ENCODE measurements at places on chromosomes 2 and 18.

GRCh38 chr2:37300578-37300977 is 24.1 kb downstream of the PRKD3 start:
- DNase-seq = no peak

DNA sequence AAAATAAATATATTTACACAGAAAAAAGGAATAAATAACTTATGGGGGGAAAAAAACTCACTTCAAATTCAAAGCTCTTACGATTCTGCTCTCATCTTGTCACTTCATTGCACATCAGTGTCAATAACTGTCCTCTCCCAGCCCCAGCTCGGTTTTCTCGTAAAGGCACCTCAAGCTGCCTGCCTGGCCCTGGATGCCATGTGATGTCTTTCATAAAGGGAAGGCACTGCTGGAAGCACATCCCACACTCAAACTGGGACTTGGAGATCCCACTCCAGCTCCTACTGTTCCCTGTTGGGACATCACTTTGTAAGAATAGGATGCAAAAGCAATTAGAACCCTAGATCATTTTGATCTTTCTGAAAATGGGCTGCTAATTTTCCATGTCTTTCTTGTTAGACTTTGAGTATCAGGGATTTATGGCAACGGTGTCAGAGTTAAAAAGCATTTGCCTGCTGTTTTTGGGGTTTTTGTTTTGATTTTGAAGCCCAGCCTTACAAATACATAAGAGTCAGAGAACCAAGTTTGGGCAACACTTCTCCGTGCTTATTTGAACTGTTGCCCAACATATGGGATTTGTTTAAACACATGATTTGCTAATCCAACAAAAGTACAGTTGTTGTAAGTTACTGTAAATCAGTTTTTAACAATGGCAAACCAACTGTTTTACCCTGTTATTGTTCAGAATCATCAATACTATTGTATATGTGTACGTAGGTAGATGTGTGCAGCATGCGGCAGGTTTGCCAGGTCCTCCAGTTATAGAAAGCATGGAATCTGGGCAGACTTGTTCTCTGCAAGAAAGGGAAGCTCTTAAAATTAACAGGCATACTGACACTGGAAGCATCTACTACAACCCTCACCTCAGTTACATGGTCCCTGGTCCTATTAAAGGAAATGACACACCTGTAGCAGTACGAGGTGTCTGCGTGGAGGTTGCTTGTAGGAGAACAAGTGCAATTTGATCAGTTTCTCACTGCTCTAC is 20.6 kb downstream of the SERTAD2 start:
- no peak for DNase-seq

DNA sequence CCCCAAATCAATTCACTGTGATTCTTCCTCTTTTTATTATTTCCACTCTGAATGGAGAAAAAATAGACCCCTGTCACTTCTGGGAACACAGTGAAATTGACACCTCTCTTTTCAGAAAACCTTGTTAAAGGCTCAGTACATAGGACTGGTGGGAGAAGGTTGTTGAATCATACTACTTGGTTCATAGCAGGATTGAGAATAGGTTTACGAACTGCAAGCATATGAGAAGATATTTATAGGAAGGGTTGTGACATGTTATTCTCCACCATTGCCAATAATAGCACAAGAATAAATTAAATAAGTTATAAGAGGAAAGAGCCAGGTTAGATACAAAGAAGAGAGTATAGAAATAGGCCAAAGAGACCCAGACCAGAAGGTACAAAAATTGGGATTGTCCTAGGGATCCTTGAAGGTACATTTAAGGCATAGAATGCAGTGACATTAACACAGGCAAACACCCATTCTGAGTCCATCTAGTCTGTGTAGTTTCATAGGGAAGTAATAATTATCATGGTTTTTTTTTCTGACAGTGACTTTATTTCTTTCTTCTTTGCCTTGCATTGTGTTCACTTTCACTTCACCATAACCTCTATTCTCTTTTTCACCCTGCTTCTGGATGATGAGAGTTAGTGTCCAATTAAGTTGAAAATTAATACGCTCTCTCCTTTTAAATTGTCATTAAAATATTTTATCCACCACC is 21.8 kb upstream of the SERPINE2 start:
- no peak for DNase-seq

GRCh38 chr2:184765112-184765895 is 167.0 kb downstream of the ZNF804A start:
- DNase-seq = no peak

DNA sequence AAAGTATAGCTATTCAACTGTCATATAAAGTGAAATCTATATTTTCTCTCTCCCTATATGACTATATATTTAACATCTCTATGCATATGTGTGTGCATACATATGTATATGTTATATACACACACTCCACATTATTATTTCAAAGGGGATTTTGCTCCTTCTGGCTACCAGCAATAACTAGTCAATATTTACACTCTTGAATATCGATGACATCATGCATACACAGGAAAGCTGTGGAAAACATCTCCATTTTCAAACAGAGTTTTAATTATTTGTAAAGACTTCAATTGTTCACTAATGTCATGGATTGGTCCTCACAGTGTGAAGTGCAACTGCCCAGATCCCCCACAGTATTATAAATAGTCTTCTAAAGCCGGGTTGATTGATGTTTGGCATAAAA is 195.9 kb upstream of the TCF4 start:
- no peak for DNase-seq

DNA sequence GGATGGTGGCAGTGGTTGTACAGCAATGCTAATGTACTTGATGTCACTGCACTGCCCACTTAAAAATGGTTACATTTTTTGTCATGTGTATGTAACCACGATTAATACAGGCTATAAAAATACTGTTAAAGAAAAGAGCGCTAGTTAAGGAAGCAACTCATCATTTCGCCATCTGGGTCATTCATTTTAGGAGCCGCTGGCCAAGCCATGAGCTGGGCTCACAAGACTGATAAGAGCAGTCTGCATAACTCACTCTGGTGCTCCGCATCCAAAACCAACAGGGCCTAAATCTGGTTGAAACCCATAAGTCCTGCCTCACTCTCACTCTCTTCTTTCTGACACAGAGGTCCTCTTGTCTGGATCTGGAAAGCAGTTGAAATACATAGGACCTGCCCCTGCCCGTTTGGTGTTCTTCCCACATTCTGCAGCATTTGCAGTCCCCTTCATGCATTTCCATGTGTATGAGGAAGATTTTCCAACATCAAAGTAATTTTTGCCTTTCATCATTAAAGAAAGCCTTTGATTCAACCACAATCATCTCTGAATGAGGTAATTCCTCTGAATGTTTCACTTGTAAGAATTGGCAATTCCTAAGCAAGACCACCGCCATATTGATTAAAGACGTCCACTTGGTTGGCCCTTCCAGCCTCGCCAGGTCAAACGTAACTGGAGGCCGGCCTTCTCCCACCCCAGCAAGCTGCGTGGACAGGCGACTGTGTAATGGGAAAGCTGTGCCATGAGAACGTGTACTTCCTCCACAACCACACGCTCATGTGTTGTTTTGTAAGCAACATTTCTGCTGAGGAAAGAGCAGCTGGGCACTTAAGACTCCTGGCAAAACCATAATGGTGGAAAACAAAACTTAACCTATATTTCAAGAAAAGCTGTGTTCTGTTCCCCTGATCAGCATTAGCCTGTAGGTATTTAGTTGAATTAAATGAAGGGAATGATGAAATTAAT is 112.2 kb downstream of the VAPA start:
- DNase-seq = no peak

GRCh38 chr18:32847691-32848090 is 74.9 kb upstream of the KLHL14 start:
- DNase-seq = no peak

DNA sequence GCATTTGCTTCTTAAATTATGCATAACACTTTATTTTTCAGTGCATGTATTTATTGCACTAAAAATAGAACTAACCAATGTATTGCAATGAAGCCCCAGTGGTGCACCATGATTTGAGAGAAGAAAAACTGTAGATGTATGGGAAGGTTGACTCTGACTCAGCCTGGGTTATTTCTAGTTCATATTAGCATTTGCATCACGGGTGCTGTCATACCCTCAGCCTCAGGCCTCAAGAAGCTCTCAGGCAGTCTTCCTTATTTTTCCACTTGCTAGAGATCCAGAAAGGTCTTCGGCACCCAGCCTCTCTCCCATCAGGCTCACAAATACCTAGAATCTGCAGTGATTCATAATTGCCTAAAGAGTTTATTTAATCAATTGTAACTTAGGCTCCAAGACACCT is 148.0 kb downstream of the DNER start:
- DNase-seq = no peak

- no peak for DNase-seq
Observed at GRCh38 chr18:45828917-45829811, 3.7 kb downstream of the SIGLEC15 start.

- DNase-seq = no peak
Observed at GRCh38 chr2:202510911-202511310, 123.9 kb upstream of the FAM117B start.

GRCh38 chr2:238127165-238128060 is 11.1 kb upstream of the KLHL30 start:
- no peak for DNase-seq

DNA sequence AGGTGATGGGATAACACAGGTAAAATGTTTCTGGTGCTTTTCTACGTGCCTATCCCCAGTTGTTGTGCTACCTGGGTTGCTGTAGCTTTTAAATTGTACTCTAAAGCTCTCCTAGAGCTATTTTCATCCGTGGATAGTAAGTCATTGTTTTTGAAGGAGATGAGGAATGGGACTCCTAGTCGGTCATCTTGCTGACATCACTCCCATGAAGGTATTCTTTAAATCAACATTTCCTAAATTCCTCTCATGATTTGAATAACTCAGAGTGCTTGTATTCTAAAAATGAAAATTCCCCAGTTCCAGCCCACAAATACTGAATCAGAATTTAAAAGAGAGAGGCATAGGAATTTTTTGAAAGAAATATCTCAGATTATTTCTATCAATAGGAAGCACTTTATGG is 44.3 kb downstream of the CCDC148 start:
- no peak for DNase-seq

- no peak for DNase-seq
Observed at GRCh38 chr18:48334845-48335244, 74.3 kb downstream of the ZBTB7C start.

DNA sequence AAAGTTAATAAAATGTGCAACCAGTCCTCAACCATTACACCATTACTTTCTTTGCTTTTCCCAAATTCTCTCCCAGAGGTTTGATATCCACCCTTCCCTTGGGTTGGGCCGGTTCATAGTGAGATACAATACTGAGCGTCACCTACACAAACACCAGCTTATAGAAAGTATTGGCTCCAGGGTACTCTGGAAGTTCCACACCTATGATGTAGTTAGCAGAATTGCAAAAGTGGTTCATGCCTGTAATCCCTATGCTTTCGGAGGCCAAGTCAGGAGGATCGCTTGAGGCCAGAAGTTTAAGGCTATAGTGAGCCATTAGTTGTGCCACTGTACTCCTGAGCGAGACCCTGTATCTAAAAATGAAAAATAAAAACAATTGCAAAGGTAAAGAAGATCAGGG is 15.3 kb upstream of the MAP4K3 start:
- DNase-seq = no peak

GRCh38 chr2:126649101-126649500 is 6.9 kb upstream of the GYPC start:
- DNase-seq = no peak

- no peak for DNase-seq
Observed at GRCh38 chr2:85704800-85705679, 10.9 kb downstream of the GNLY start.

- DNase-seq = peak; percentile 5
Observed at GRCh38 chr2:232336241-232336736, 42.3 kb upstream of the ALPP start.

- no peak for DNase-seq
Observed at GRCh38 chr2:222514901-222515300, 90.6 kb downstream of the SGPP2 start.
